Endothelial cell of coronary artery (primary cell): ENCODE measurements at places on chromosomes 13 and 19. TPM values are rescaled to one million over a fixed set of nuclear protein-coding genes. Genes with fewer than 3 reads are reported as not detected.

Gene FBXO17
- 14.8 and 17.7 TPM in 2 replicates for total RNA-seq

Gene FUT6
- not detected in 2 replicates for total RNA-seq

Gene ZNF541
- total RNA-seq: under 0.01 and 0.27 TPM in 2 replicates

Gene SERPINE3
- total RNA-seq: not detected in 2 replicates

Gene SLC25A41
- under 0.01 and 0.09 TPM in 2 replicates for total RNA-seq

Gene SHD
- total RNA-seq: not detected in 2 replicates

Gene CYP2F1
- total RNA-seq: not detected in 2 replicates

Gene ONECUT3
- total RNA-seq: not detected in 2 replicates

Gene C19orf85
- not detected in 2 replicates for total RNA-seq

Gene ZNF177
- 0.72 and 1.2 TPM in 2 replicates for total RNA-seq

Gene IRGC
- total RNA-seq: not detected in 2 replicates

Gene MBNL2
- 44.8 and 52.4 TPM in 2 replicates for total RNA-seq

Gene CEACAM16
- 0.09 TPM in 1 of 2 replicates, not detected in the other for total RNA-seq

Gene LRRC25
- total RNA-seq: not detected in 2 replicates

Gene CYP2A13
- not detected in 2 replicates for total RNA-seq

Gene HCST
- total RNA-seq: 0.47 TPM in 1 of 2 replicates, not detected in the other

Gene SYT3
- 0.18 and 0.38 TPM in 2 replicates for total RNA-seq

Gene SPACA4
- total RNA-seq: not detected in 2 replicates

Gene NXNL1
- total RNA-seq: not detected in 2 replicates

Gene FCER2
- total RNA-seq: not detected in 2 replicates
